ENCODE measurements at places on chromosomes 7 and 10. TPM values are rescaled to one million over a fixed set of nuclear protein-coding genes. Genes with fewer than 3 reads are reported as not detected.

IKZF1 gene
- total RNA-seq: 6.5 TPM

TLX1 gene
- total RNA-seq: not detected

TMEM229A gene
- not detected for total RNA-seq

TMEM273 gene
- total RNA-seq: 12.0 TPM

ABCA13 gene
- 5.6 TPM for total RNA-seq

SFR1 gene
- 5.6 TPM for total RNA-seq

RHOBTB1 gene
- 22.8 TPM for total RNA-seq

ZNF727 gene
- total RNA-seq: 0.30 TPM
